Osteoblast (primary cell): ENCODE measurements at places on chromosomes 13 and 19. TPM values are rescaled to one million over a fixed set of nuclear protein-coding genes. Genes with fewer than 3 reads are reported as not detected.
A peak's percentile ranks its signal among the peaks of the same experiment; 100 is the strongest.

Gene ELAVL1
- 23.0 and 25.7 TPM in 2 replicates for total RNA-seq

GRCh38 chr13:71831716-71832115, 35.3 kb downstream of the DACH1 start:
- no peak for DNase-seq

Gene VPS36
- total RNA-seq: 35.8 and 40.7 TPM in 2 replicates

GRCh38 chr13:35159041-35159440, 217.0 kb downstream of the NBEA start:
- no peak for DNase-seq

Gene PRR22
- 0.29 and 0.36 TPM in 2 replicates for total RNA-seq

DNA sequence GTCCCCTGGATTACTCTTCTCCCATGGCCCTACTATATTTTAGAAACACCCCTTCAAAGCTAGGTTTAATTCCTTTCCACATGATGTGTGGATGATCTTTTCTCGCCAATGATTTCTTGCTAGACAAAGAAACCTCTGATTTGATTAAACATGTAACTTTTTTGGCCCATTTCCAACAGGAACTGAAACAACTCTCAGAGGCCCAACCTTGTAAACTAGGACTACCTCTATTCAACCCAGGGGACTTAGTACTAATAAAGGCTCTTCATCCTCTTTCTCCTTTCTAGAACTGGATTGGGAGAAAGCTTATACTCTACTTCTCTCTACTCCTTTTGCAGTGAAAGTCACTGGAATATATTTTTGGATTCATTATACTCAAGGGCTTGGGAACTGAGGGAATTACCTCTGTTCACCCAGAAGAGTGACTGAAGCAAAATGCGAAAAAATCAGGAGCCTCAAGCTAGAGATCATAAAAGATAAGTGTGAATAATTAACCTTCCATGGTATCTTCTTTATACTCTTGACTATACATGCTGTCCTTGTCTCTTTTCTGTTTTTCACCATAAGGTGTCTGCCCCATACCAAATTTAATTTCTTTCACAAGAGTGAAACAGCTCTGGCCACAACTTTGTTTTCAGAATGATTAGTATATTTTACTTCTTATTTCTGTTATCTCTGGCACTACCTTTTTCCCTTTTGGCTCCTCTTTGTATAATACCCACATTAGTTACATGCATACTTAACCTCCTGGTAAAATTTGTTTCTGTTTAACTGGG, 977.6 kb downstream of the SLITRK5 start:
- no peak for DNase-seq

GRCh38 chr19:34499155-34499834, 17.7 kb downstream of the WTIP start:
- peak; percentile 63 for DNase-seq

DNA sequence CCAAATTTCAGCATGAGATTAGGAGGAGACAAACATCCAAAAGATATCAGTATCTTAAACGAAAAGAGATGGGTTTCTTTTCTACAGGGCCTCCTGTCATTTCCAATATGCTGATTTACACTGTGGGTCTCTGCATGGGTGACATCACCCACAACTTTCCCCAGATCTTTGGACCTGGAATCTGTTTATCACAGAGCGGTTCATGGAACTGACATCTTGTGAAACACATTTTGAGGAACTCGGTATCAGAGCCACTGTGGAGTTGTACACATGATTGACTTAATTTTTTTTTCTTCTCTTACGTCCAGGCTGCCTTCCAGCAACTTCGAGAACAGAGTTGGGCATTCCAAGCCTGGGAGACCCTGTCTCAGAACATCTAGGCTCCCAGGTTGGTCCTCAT, 80.2 kb upstream of the SERP2 start:
- DNase-seq: no peak

GRCh38 chr19:36049080-36049698, 4.9 kb downstream of the THAP8 start:
- DNase-seq: no peak

- no peak for DNase-seq
These were observed 86.6 kb downstream of the STK24 start for GRCh38 chr13:98490195-98490836.

Gene COG6
- 36.2 and 44.5 TPM in 2 replicates for total RNA-seq

Gene RHPN2
- total RNA-seq: 0.59 and 1.4 TPM in 2 replicates

DNA sequence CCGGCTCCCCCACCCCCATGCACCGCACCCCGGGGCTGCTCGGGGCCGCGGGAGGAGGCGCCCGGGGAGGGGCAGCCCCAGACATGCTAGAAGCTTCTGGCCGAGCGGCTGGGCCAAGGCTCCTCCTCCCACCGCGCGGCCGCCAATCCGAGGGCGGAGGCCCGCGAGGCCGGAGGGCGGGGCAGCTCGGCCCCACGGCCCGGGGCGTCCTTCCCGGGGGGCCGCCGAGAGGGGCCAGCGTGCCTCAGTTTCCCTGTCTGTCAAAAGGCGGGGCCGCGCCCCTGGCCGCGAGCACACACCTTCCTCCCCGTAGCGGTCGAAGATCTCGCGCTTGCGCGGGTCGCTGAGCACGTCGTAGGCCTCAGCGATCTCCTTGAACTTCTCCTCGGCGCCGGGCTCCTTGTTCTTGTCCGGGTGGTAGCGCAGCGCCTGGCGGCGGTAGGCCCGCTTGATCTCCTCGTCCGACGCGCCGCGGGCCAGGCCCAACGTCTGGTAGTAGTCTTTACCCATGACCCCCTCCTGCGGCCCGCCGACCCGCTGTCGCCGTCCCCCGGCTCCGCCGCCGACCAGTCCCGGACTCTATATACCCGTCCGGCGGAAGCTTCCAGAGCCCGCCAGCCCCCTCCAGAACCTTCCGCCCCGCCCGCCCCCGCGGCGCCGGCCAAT, at the start of gene DNAJB1:
Gene DNAJB1 (minus strand): TSS at position 558 of the 666 bp plus-strand sequence. CDS start 48 bp downstream, at position 510.
- peak; percentile 99 for DNase-seq

DNA sequence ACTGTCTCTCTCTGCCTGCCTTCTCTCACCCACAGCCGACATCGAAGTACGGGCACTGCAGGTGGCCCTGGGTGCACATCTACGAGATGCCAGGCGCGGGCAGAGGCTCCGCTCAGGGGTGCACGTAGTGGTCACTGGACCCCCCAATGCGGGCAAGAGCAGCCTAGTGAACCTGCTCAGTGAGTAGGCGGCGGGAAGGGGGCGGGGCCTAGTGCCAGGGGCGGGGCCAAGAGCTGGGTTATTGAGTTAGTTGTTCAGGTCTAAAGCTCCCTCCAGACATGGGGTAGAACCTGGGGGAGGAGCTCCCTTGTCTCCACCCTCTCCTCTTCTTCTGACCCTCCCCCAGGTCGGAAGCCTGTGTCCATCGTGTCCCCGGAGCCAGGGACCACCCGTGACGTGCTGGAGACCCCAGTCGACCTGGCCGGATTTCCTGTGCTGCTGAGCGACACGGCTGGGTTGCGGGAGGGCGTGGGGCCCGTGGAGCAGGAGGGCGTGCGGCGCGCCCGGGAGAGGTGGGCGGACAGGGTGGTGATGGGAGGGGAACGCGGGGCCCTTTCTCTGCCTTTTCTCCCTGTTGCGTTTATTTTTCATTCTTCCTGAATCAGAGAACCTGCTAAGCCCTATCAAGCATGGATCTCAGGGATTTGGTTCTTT, 1.9 kb downstream of the GTPBP3 start:
- peak; percentile 70 for DNase-seq

GRCh38 chr13:37488726-37489125, 109.8 kb downstream of the POSTN start:
- DNase-seq: no peak

GRCh38 chr13:111411151-111411858, 90.9 kb downstream of the TEX29 start:
- DNase-seq: no peak

DNA sequence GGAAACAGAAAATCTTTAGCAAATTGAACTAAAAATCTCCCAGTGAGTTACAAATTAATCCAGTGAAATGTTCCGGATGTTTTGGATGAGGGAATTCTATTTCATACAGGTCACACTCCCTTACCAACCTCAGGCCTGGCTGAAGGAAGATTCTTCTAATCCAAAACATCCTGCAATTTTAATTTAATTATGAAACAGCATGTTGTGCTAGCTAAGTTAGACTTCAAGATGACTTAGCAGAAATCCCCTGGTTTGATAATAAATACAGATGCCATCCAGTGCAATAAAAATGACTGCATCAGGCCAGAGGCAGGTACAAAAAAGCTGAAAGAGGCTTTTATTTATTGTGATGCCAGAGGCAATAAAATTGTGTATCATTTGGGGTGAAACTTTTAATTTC, 96.7 kb upstream of the CLDN10 start:
- DNase-seq: peak; percentile 25

Gene CERS4
- total RNA-seq: 1.5 and 4.0 TPM in 2 replicates

Gene GPC6
- 77.8 and 98.1 TPM in 2 replicates for total RNA-seq

Gene DDX49
- total RNA-seq: 46.7 and 52.5 TPM in 2 replicates

DNA sequence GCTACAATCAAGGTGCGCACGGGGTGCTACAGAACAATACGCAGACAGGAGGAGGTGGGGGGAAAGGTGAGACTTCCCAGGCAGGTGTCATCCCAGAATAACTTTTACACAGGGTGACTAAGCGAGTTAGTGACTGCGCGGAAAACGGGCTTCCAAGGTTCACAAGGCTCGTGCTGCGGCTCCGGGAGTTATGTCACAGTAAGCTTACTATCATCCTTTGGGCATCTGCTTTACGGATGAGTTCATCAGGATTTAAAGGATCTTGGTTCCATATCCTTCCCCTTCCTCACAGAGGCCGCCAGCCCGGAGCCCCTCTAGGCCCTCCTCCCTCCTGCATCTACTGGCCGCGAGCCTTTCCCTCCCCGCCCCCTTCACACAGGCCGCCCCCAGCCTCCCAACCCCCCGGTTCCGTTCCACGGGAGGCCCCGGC, 474 bp upstream of the IFT88 start:
- DNase-seq: peak; percentile 86

Gene TNFSF11
- 0.72 and 0.88 TPM in 2 replicates for total RNA-seq

GRCh38 chr19:4802711-4803110, 11.2 kb downstream of the FEM1A start:
- no peak for DNase-seq

DNA sequence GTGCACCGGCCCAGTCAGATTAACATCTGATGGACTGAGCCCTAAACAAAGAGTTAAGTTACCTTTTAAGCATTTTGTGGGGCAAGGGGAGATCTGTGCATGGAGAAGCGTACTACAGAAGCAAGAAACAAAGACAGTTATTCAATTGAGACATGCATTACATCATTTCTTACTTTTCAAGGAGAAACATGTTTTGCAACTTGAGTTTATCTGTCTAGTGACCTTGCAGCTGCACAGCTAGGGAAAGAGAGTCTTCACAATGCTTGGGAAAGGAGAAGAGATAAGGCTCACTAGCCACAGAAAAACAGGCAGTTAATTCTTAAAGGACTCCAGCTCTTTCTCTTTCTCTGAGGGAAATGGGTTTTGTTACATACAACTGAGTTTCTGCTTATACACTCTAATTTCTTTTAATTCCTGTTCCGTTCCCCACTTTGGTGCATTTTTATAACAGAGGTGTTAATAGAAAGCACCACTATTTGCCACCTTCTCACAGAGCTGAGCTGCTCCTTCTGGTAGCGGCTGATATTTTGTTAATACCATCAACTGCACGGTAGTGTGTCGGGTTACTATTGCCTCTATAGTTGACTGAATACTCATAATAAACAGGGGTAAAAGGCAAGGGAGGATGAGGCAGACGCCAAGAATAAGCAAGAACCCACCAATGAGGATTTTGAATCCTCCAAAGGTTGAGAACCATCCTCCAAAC, 55.9 kb downstream of the ZNF431 start:
- no peak for DNase-seq

GRCh38 chr19:33375156-33375836, 1.8 kb downstream of the CEBPG start:
- DNase-seq: peak; percentile 66

Gene GNA15
- 0.36 TPM in 1 of 2 replicates, not detected in the other for total RNA-seq

Gene TGDS
- 11.9 and 13.3 TPM in 2 replicates for total RNA-seq

DNA sequence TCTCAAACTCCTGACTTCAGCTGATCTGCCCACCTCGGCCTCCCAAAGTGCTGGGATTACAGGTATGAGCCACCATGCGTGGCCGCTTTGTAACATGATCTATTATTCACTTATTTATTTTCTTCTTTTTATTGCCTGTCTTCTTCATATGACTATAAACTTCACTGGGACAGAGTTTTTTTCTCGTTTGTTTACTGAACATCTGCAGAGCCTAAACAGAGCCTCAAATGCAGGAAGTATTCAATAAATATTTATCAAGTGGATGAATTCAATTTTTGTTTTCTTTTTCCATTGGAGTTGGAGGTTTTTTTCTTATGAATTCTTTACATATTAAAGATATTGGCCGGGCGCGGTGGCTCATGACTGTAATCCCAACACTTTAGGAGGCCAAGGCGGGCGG, 54.7 kb downstream of the SKA3 start:
- no peak for DNase-seq

GRCh38 chr13:45564133-45564776, 51.3 kb downstream of the ERICH6B start:
- DNase-seq: no peak

- no peak for DNase-seq
These were observed 56.0 kb downstream of the F2RL3 start for GRCh38 chr19:16944626-16945363.

DNA sequence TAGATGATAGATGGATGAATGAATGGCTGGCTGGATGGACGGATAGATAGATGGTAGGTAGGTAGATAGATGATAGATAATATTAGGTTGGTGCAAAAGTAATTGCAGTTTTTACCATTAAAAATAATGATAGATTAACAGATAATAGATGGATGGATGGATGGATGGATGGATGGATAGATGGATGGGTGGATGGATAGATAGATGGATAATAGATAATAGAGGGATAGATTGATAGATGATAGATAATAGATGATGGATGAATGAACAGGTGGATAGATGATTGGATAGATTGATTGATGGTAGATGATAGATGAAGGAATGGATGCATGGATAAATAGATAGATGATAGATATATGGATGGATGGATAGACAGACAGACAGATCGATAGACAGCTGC, 87.9 kb upstream of the RAP2A start:
- no peak for DNase-seq

DNA sequence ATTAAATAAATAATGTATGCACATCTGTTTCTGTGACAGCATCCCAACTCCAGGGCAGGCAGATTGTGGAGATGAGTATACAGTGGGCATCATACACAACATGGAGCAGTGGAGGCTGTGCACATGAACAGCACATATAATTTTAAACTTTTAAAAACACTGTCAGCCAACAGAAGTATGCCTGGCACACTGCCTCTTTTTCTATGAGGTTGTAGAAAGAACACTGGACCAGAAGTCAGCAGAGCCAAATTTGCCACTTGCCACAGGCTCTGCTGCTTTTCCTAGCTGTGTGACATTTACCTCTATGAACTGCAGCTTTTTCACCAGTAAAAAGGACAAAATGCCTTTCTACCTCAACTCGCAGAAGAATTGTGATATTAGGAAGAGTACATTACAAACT, 118.7 kb downstream of the FRY start:
- no peak for DNase-seq

DNA sequence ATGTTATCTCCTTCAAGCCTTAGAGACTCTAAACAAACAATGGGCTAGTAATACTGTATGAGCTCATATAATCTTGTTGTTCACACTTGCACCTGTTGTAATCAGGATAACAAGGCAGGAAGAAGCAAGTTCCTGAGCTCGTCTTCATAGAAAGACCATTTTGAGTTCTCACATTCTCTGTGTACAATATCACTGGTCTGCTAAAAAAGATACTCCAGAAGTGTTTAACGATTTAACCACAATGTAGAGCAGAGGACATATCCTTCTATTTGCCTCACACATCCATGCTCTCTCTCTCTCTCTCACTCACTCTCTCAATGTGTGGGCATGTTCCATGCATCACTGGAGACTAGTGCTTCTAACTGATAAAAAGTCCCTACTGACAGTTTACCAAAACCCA, 122.9 kb downstream of the MIPEP start:
- no peak for DNase-seq

- DNase-seq: peak; percentile 97
These were observed 67.1 kb downstream of the RASA3 start for GRCh38 chr13:114065141-114065925.

GRCh38 chr19:19549804-19550464, 11.9 kb downstream of the CILP2 start:
- DNase-seq: peak; percentile 80
